ENCODE measurements at places on chromosomes 5 and 9. TPM values are rescaled to one million over a fixed set of nuclear protein-coding genes. Genes with fewer than 3 reads are reported as not detected.

DNA sequence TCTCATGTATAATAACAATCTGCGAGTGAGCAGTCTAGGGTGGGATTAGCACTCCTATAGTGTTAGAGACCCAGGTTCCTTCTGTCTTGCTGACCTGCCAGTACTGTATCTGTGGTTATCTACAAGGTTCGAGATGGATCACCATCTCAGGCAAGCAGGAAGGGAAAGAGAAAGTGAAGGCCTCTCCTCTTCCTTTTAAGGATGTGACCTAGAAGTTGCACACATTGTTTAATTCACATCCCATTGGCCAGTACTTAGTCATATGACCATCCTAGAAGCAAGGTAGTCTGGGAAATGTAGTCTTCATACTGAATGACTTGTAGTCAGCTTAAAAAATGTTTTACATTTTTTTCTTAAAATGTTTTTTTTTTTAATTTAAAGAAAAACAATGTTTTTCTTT, 168.6 kb downstream of the CARTPT start:
- no peak for DNase-seq

GRCh38 chr5:38420691-38421390, 135.6 kb downstream of the LIFR start:
- DNase-seq, result peak; percentile 69

The LCNL1 gene
- not detected for total RNA-seq

The FOCAD gene
- total RNA-seq, result 57.5 TPM

The STKLD1 gene
- not detected for total RNA-seq

The PLAC8L1 gene
- total RNA-seq, result not detected

The SHOC1 gene
- total RNA-seq, result not detected

- peak; percentile 63 for DNase-seq
These were observed 62.1 kb upstream of the VLDLR start for GRCh38 chr9:2559192-2560152.

DNA sequence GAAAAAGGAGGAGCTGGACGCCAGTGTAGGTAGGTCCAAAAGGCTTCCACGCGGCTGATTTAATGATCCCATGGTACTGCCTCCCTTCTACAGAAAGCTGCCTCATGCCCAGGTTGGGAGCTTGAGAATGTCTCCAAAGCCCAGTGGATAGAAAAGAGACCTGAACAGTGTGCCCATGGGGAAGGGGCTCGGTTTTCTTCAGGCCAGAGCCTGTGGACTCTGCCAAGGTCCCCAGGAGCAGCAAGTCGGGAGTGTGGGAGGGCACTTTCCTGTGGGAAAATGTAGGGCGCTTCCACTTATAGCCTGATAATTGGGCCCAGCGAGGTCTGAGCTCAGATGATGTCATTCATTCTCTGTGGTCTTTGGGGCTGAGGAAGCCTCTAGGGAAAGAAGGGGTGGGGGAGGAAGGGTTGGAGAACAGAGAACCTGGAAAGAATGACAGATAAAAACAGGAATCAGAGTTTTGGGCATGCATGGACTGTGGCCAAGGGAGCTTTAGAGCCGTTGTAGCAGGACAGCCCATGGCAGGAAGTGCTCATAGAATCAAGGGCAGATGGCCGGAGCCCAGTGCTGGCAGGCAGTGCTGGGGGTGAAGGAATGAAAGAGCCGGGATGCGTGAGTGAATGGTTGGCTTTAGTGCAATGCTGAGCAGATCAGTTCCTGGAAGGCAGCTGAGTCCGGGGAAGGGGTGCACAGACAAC, 42.5 kb upstream of the SH3PXD2B start:
- DNase-seq, result no peak

GRCh38 chr9:108994695-108995094, 18.6 kb downstream of the CTNNAL1 start:
- DNase-seq, result peak; percentile 62

- no peak for DNase-seq
These were observed 5.1 kb downstream of the ZNF462 start for GRCh38 chr9:106868087-106868486.

GRCh38 chr5:6190838-6191237, 187.5 kb downstream of the MED10 start:
- DNase-seq, result no peak

GRCh38 chr9:33340186-33340585, 49.9 kb downstream of the NFX1 start:
- DNase-seq, result no peak

The HSPB3 gene
- not detected for total RNA-seq

The GLDC gene
- total RNA-seq, result not detected

DNA sequence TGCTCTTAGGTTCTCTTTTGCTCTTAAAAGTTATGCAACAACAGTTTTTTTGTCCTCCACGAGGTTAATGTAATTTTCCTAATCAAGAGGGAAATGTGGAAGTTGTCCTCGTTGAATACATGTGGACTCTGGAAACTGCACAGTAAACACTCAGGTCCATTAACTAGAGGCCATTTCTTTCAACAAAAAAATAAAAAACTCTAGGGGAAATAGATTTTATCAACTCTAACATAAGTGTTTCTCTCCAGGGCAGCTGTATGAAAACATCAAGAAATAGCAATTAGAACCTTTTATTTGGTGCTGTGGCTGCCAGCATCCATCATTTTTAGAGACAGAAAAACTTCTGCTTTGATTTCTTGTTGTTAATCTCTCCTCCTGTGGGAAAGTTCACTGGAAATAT, 288.6 kb downstream of the ICE1 start:
- DNase-seq, result no peak

DNA sequence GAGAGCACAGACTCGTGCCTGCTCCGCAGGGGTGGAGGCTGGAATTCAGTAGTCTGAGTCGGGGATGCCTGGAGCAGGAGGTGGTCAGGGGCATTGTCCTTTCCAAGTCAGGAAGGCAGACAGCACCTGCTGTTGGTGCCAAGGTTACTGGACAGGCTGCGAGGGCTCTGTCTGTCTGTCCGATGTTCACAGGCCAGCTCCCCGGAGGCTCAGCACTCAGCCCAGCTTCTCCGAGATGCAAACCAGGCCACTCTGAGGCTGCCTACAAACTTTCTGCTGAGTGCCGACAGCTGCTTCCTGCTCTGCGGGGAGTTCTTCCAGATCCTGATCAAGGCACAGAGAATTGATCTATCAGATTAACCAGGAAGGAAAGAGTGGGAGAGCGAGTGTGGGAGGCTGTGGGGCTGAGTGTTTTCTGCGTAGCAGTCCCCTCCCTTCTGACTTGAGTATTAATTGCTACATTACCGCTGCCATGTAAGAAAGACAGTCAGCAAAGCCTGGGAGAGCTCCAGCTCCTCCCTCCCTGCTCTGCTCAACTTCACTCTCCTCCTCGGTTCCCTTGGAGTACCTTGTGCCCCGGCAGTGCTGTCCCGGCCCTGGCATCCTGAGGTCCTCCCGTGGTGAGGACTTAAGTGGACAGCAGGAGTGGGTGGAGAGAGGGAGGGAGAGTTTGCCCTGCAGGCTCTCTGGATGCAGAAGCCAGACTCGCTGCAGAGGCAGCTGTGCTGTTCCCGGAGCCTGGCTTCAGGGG, 36.0 kb downstream of the KCNMB1 start:
- DNase-seq, result no peak

GRCh38 chr9:6855860-6856259, 98.1 kb downstream of the KDM4C start:
- DNase-seq, result peak; percentile 75

GRCh38 chr5:79508354-79508753, 5.6 kb downstream of the HOMER1 start:
- DNase-seq, result no peak

DNA sequence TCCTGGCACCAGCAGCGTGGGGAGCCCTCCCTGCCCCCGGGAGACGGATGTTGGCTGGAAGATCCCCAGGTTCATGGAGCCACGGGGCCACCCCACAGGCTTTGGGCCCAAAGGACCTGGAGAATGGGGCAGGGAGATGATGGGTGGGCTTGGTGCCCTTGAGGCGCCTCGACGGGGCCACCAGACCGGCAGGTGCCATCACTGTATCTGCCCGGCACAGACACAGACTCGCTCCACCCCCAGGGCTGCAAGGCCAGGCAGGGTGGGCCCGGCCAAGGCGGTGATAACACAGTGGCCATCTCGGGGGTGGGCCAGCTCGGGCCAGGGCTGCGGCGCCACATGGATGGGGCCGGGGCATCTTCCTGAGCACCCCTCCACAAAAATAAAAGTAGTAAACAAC, 35.0 kb upstream of the EGFL7 start:
- no peak for DNase-seq

The FABP6 gene
- 6.1 TPM for total RNA-seq

The RMND5B gene
- total RNA-seq, result 32.1 TPM

- no peak for DNase-seq
These were observed 202.9 kb downstream of the MCTP1 start for GRCh38 chr5:95081982-95082381.

The BRD3OS gene
- not detected for total RNA-seq

DNA sequence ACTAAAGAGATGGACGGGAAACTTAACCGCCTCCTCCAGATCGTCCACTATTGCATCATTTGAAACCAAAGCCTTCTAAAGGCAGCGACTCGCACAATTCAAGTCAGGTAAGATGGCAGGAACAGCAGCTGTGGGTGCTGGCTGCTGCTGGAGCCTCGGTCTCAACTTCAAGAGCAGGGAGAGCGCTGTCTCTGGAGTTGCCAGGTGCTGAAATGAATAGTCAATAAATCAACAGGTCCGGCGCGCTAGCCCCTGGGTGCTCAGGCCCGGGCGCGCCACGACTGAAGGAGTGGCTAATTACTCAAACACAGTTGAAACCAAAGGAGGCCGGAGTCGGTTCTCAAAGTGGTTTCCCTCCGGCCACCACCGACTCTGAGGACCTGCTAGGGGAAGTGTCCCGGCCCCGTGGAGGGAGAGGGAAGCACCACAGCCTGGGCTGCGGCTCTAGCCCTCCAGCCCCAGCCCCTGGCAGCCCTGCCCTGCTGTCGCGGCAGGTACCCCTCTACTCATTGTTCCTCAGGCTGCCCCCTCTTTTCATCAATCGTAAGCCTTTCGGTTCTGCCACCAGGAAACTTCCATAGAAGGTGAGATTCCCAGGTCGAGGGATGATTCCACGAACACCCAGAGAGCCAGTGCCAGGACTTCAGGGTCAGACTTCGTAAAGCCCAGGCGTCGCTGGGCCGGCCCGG, 804 bp downstream of the TTC39B start:
- DNase-seq, result peak; percentile 88

The F2RL1 gene
- total RNA-seq, result 6.7 TPM

The IL4 gene
- total RNA-seq, result not detected

The DIAPH1 gene
- 18.0 TPM for total RNA-seq

DNA sequence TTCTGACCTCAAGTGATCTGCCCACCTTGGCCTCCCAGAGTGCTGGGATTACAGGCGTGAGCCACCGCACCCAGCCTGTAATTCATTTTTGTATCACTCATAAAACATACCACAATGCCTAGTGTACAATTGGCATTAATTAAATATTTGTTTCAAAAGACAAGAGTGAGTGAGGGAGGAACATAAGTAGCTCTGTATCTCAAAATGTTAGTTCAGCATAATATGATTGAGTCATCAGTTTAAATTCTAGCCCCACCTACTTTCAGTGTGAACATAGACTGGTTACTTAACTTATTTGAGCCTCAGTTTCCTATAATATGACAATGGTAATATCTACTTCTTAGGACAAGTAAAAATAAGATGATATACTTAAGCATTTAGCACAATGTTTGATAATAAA, 26.9 kb downstream of the INVS start:
- DNase-seq, result no peak

DNA sequence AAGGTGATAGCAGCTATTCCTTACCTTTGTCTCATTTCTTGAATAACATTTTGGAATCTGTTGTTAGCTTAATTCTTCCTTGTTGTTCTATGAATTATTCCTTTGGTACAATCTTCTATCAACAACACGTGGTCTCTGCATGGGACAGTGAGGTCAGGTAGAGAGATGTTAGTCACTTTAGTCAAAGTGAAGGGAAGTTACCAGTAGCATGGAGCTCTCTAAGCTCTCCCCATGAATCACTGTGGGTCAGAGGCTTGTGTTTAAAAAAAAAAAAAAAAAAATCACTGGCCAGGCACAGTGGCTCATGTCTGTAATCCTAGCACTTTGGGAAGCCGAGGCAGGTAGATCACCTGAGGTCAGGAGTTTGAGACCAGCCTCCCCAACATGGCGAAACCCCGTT, 116.0 kb downstream of the GOLPH3 start:
- no peak for DNase-seq

DNA sequence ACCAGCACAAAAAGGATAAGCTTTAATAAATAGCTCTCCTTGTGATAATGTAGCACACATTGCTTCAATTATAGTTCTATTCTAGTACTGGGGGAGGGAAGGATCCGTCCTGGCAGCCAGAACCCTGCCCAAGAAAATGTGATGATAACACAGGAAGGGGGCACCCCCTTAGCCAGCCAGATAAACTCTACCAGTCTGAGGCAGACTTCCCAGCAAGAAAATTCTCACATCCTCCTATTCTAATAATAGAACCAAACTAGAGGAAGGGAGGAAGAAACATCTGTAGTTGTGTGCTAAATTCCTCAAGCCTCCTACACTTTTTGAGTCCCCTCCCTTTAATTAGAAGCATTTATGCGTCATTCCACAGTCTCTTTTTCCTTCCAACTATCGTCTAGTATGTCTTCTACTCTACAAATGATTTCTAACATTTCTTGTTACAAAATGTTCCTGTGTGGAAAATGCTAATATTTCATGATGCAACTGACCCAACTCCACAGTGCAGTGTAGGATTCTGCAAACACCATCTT, 261.0 kb downstream of the SEMA5A start:
- DNase-seq, result peak; percentile 44

GRCh38 chr9:33923998-33924701, 107.2 kb downstream of the UBE2R2 start:
- DNase-seq, result peak; percentile 20

The CD74 gene
- total RNA-seq, result 1,185 TPM

- no peak for DNase-seq
These were observed 219.7 kb downstream of the EFNA5 start for GRCh38 chr5:107451028-107451427.

The SLC34A1 gene
- total RNA-seq, result not detected

GRCh38 chr9:108565651-108566378, 290.0 kb downstream of the ACTL7B start:
- peak; percentile 60 for DNase-seq

The ELOVL7 gene
- 1.2 TPM for total RNA-seq

- DNase-seq, result no peak
These were observed 33.0 kb downstream of the IRF1 start for GRCh38 chr5:132457371-132458225.

The C9 gene
- not detected for total RNA-seq

- no peak for DNase-seq
These were observed 505 bp upstream of the ACER2 start for GRCh38 chr9:19408316-19408692.

- no peak for DNase-seq
These were observed 752.1 kb downstream of the DTWD2 start for GRCh38 chr5:118236108-118236849.

The CDKN2B gene
- 0.58 TPM for total RNA-seq
